Neuronal stem cell (in vitro differentiated cells): ENCODE measurements at places on chromosomes 16 and 17.
A peak's percentile ranks its signal among the peaks of the same experiment; 100 is the strongest.

DNA sequence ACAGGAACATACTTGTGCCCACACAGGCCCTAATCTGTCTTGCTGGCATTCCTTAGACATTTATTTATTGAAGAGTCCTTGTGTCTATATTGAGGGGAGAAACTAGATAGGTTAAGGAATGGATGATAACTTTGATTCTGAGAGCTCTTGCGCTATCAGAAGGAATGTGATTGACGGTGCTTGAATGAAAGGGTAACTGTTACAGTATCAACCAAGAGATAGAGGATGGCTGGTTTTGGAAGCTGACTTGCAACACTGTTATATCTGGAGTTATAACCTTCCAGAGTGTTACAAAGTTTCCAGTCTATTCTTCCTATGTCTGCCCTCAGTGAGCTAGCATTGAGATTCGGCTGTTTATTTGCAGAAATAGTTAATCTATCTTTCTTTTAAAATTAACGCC is 36.5 kb downstream of the PRKCA start:
- no peak overlapping the region for H3K4me3 ChIP-seq
- no peak for DNase-seq
- H3K36me3 ChIP-seq = no peaks in the 10 kb centered on the region
- H3K27ac ChIP-seq = no peak overlapping the region
- no peaks in the 10 kb centered on the region for H3K27me3 ChIP-seq
- H3K4me1 ChIP-seq = no peaks in the 10 kb centered on the region

DNA sequence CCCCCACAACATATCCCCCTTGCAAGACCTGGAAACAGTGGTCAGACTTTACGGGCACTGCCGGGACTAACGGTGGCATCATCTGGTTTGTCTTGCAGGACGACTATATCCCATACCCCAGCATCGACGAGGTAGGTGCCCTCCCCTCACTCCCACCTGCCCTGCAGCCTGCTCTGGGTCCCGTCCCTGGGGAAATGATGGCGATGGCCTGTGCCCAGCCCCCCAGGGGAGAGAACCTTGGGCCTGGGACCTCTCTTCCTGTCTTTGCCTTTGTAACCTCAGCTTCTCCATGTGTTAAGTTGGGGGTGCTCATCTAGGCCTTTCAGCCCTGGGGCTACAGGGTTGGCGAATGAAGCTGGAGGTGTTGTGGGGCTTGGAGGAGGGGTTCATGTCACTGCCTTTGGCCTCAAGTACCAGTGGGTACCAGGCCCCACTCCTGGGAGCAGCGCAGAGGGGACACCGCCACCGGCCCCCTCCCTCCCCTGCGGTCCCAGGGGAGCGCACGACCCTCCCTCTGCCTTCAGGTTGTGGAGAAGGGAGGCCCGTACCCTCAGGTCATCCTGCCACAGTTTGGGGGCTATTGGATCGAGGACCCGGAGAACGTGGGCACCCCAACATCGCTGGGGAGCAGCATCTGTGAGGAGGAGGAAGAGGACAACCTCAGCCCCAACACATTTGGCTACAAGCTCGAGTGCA is 99.9 kb downstream of the OR1D5 start:
- H3K36me3 ChIP-seq = no peaks in the 10 kb centered on the region
- no peaks in the 10 kb centered on the region for H3K27me3 ChIP-seq
- no peak for DNase-seq
- peaks cover 15% of the 10 kb centered on the region for H3K4me1 ChIP-seq

GRCh38 chr16:72666267-72666666 is 381.7 kb downstream of the ZFHX3 start:
- H3K36me3 ChIP-seq = no peaks in the 10 kb centered on the region
- H3K27ac ChIP-seq = no peak overlapping the region
- H3K27me3 ChIP-seq = no peaks in the 10 kb centered on the region
- no peak for DNase-seq
- no peak overlapping the region for H3K4me3 ChIP-seq

DNA sequence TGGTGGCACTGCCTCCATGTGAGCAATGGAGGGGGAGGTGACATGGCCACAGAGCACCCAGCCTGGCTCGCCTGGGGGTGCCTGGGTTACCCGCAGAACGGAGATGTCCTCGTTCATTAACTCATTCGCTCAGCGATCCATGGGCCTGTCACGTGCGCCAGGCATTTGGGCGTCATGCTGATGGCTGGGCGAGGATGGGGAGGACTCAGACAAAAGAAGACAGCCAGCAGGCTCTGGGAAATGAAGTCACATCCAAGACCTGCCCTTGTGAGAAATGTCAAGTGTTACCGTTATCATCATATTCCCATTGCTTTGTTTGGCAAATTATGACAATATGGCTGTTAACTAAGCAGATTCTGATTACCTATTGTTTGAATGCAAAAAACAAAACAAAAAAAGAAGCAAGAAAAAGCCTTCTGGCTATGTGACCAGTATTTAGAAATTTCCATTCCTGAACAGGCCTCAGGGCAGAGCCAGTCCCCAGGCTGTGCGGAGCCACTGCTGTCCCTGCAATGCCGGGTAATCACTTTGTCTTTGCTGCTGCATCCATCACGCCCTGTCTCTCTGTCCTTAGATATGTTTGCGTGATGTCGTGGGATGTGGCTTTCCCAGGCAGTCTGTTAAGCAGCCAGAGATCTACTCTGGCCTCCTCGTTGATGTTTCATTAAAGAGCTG is 57.9 kb downstream of the CMIP start:
- peaks cover 1% of the 10 kb centered on the region for H3K36me3 ChIP-seq
- peaks cover 5% of the 10 kb centered on the region for H3K4me1 ChIP-seq
- no peaks in the 10 kb centered on the region for H3K27me3 ChIP-seq

GRCh38 chr16:51418258-51418657 is 267.2 kb upstream of the SALL1 start:
- no peaks in the 10 kb centered on the region for H3K27me3 ChIP-seq
- H3K4me3 ChIP-seq = no peak overlapping the region
- H3K4me1 ChIP-seq = peaks cover 2% of the 10 kb centered on the region

GRCh38 chr16:66154801-66155200 is 211.7 kb upstream of the CDH5 start:
- H3K36me3 ChIP-seq = no peaks in the 10 kb centered on the region
- no peak for DNase-seq
- H3K27ac ChIP-seq = no peak overlapping the region
- H3K4me3 ChIP-seq = no peak overlapping the region
- H3K27me3 ChIP-seq = no peaks in the 10 kb centered on the region

DNA sequence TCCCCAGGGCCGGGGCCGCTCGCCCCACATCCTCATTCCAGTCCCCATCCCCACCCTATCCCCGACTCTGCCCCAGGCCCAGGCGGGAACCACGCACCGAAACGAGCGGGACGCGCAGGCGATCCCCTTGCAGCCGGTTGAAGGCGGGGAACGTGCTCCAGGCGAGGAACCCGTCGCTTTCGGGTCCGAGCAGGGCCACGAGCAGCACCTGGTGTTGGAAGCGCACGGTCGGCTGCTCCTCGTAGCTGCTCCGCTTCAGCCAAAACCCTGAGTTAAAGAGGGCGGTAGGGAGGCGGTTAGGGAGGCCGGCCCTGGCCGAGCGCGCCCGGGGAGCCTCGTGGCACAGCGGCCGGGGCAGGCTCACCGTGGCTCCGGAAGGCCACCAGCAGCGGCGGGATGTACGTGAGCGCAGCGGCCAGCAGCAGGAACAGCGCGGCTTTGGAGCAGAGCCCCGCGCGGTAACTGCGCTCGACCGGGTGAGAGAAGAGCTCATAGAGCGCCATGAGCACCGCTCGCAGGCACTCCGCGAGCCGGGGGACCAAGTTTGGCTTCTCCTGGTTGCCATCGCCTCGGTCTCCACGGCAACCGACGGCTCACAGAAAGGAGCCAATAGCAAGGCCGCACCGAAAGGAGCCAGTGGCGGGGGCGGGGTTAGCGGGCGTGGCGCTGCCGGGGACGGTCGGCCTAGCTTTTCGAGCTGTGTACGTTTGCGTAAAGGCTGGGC is at the start of gene TMEM231:
Gene TMEM231, minus strand, starts transcription at position 546 of the 724 bp plus-strand sequence. Its CDS starts 43 bp downstream, at position 503.
- no peaks in the 10 kb centered on the region for H3K27me3 ChIP-seq
- peak within 1 kb of the TSS; percentile 79 for H3K4me3 ChIP-seq
- peak; percentile 92 for DNase-seq
- H3K36me3 ChIP-seq = no peaks in the 10 kb centered on the region

DNA sequence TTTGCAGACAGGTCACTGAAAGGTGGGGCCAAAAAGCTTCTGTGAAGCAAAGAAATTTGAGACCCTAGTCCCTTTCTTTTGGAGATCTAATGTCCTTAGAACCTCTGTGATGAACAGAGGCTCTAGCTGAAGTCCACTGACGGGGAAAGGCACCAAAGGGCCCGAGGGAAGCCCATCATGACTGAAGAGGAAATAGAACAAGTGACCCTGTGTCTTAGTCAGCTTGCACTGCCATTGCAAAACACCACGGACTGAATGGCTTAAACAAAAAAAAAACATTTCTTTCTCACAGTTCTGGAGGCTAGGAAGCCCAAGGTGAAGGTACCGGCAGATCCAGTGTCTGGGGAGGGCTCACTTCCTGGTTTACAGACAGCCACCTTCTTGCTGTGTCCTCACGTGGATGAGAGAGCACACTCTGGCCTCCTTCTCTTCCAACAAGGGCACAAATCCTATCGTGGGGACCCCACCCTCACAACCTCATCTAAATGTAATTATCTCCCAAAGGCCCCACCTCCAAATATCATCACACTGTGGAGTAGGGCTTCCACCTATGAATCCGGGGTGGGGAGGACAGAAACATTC is 24.3 kb upstream of the ASGR2 start:
- no peak overlapping the region for H3K27ac ChIP-seq
- H3K4me1 ChIP-seq = peaks cover 6% of the 10 kb centered on the region
- H3K27me3 ChIP-seq = no peaks in the 10 kb centered on the region

- no peaks in the 10 kb centered on the region for H3K27me3 ChIP-seq
- H3K36me3 ChIP-seq = peaks cover 5% of the 10 kb centered on the region
- peak overlapping the region; percentile 84 for H3K27ac ChIP-seq
- H3K4me3 ChIP-seq = peak overlapping the region; percentile 98
- DNase-seq = peak; percentile 54
- H3K4me1 ChIP-seq = peaks cover 20% of the 10 kb centered on the region
These were observed 530 bp downstream of the PCGF2 start for GRCh38 chr17:38747463-38748148.
